ENCODE measurements at places on chromosomes 1 and 21.

- DNase-seq = no peak
These were observed 102.0 kb upstream of the BRINP3 start for GRCh38 chr1:190579552-190580193.

- DNase-seq = no peak
These were observed 61.7 kb upstream of the DNAJC6 start for GRCh38 chr1:65247419-65248359.

- DNase-seq = no peak
These were observed 86.4 kb downstream of the RGL1 start for GRCh38 chr1:183891158-183891856.

GRCh38 chr1:119108988-119109387, 31.5 kb downstream of the WARS2 start:
- DNase-seq = no peak

GRCh38 chr1:183106166-183106565, 79.9 kb upstream of the LAMC2 start:
- no peak for DNase-seq

DNA sequence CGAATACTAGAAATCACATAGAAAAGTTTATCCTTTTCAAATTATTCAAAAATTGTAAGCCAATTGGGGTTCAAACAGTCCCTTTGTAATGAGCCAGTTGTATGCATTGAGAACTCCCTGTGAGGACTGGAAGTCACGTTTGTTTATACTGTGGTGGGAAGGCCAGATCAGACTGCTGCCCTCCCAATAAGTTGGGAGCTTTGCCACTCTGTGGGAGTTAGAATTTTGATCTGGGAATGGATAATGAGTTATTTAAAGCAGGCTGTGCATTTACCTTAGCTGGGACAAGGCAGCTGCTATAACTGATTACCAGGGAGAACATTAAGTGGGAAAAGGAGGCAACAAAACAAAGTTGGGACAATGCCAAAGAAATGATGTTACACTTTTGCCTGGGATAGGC, 178.8 kb downstream of the SDCCAG8 start:
- no peak for DNase-seq

GRCh38 chr21:36065497-36066036, 4.3 kb upstream of the CBR1 start:
- DNase-seq = no peak

DNA sequence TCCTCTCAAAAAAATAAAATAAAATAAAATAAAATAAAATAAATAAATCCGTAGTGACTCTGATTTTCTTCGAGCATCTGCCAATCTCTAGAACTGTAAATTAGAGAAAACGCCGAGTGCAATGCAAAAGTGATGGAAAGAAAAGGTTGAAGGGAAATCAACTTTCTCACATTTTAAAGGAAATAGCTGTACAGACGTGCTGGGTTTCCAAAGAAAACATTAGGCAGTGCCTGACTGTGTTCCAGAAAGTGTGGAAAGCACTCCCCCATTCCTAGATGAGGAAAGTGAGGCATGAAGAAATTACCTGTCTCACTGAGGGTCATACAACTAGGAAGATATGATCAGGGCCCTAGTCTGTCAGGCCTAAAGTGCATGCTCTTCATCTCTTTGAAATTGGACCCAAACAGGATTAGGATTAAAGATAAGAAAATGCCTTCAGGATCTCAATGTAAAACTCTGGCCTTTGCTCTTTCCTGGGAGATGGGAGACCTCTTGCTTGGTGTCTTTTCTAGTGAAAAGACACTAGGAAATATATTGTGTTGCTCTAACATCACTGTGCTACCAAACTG, 1.8 kb upstream of the PTPN14 start:
- DNase-seq = no peak

GRCh38 chr1:246503341-246503740, 3.7 kb downstream of the SMYD3 start:
- DNase-seq = no peak

DNA sequence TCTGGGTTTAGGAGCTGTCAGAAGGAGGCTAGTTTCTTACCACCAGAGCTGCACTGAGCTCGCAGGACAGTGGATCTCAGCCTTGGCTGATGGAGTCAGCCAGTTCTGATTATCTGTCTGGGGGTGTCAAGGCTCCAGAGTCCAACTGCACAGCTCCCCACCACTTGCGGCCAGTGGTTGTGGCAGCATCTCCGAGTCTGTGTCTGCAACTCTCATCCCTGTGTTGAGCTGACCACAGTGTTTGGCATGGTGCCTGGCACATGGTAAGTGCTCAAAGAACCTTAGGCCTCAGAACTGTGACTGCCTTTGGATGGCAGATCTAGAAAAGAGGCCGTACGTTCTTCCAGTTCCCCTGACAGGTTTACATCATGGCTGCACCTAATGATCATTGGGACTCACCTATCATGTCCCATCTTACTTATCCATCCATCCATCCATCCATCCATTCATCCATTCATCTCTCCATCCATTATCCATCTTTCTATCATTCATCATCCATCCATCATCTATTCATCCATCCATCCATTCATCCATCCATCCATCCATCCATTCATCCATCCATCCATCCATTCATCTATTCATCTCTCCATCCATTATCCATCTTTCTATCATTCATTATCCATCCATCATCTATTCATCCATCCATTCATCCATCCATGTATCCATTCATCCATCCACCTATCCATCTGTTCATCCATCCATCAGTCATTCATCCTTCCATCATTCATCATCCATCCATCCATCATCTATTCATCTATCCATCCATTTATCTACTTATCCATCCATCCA, 114.5 kb downstream of the CRYAA start:
- no peak for DNase-seq

DNA sequence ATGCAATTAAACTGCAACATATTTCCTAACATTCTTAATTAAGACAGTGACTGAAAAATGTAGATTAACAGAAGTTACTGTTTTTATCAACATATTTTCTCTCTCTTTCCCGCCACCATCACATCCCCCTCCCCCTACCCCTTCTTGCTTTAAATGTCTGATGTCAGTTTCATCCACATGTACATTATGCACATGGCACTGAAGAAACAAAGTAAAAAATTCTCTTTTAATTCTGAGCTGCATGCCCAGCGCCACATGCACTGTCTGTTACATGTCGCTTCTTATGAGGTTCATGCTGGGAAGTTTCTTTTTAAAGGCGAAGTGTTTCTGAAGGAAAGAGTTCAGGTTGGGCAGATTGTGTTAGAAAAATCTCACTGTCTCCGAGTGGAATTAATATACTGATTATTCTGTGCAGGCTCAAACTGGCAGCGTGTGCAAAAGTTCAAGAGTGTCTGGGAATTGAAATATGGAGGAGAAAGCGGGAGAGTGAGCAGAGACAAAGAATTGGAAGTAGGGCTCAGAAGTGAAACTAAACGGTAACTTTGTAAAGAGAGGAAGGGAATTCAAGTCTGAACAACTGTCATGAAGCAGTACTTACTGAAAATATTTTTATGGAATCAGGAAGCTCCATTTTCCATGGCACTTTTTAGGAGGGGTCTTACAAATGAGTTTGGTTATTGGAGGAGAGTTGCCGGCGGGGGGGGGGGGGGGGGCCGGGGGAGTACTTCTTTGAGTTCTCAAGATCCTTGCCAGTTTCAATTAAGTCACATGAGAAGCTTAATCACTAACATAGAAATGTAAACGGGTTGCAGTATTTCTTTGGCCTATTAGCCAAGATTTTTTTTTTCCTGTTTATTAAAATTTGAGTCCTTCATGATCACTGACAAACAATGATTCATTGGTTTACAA, 217.6 kb downstream of the SDCCAG8 start:
- DNase-seq = no peak

GRCh38 chr1:83011265-83011664, 987.7 kb downstream of the TTLL7 start:
- no peak for DNase-seq

GRCh38 chr21:30990514-30991262, 47.6 kb downstream of the KRTAP19-8 start:
- DNase-seq = no peak

- DNase-seq = no peak
These were observed 20.7 kb downstream of the OLIG2 start for GRCh38 chr21:33046455-33046854.

DNA sequence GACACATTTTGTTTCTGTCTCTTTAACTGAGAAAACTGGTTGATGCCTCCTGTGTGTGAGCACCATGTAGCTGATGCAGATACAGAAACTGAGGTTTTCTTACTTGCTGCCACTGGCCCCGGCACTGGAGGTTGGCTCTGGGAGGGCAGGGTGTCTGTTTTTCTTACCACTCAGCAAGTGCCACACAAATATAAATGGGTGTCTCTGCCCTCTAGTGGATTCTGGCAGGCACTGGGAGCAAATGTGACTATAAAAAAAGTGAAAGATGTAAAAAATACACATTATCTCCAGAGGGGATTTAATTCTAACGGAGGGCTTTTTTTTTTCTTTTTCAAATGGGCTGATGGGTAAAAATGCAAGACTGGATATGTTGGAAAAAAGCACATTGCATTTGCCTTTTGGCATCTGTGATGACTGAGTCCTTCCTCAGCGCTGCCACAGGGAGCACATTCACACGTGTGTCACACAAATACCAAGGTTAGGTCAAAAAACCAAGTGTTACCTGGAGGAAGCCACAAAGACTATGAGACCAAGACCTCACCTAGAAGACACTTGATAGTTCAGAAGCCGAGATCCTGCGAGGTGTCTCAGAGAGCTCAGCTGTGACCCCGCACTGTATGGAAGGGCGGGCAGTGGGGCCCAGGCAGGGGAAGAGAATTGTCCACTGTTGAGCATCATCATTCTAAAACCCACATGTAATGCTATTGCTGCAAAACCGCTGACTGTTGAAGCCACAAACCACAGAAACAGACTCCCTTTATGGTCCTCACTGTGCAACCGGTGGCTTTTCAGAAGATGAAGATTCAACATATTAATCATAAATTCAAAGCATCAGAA, 18.9 kb downstream of the PGBD2 start:
- peak; percentile 54 for DNase-seq

DNA sequence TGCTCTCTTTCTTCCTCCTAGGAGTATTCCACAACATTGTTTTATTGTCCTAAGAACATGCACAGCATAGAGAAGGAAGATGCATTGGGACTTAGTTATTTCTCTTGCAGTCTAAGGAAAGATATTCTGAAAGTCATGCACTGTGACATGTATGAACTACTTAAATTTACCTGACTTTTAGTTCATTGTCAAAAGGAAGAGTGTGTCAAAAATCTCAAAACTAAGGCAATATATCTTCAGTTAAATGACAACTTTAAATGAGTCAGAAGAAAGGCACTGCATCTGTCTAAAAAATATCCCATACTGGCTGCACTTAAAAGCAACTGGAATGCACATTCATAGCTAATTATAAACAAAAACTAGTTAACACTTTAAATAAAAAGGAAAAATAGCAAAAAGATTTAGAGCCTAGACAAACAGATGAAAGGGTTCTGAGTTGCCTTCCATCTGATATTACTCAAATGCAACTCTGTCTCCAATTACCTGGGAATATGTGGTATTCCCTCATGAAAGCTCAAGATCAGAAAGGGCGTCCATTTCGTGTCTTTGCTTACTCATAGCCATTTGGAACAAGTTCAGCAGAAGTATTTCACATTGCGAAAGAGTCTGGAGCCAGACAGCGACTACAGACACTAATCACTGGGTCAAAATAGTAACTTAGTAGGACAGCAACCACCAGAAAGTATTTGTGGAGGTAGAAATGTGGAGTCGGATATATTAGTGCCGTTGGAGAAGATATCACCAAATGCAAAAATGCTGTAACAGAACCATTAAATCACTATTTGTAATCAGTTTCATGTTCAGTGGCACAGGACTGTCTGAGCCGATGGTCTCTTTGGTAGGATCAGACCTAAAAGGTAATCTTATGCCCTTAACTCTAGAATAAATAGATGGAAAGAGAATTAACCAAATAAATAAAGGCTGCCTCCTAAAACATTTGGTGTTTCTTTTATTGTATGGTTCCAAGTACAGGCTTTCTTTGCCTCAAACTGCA, 225.7 kb downstream of the GREM2 start:
- DNase-seq = no peak

- DNase-seq = no peak
These were observed 1.7 kb downstream of the PATJ start for GRCh38 chr1:61743716-61744580.

DNA sequence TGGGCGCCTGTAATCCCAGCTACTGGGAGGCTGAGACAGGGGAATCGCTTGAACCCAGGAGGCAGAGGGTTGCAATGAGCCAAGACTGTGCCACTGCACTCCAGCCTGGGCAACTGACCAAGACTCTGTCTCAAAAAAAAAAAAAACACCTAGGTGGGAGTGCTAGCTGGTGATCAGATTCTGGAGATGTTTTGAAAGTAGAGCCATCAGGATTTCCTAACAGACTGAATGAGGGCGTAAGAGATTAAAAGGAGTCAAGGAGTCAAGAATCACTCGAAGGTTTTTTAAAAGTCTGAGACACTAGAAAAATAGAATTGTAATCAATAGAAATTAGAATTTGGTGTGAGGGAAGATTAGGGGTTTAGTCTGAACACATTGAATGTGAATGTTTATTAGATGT, 73.8 kb downstream of the HSF2BP start:
- DNase-seq = no peak

- DNase-seq = no peak
These were observed 18.7 kb downstream of the LPGAT1 start for GRCh38 chr1:211811848-211812247.
